Activated CD4-positive, alpha-beta T cell treated with anti-CD3 and anti-CD28 coated beads, Interleukin-2, amount 50 U/mL, for 1 hour (primary cell): ENCODE measurements at places on chromosomes 1 and 21.

DNA sequence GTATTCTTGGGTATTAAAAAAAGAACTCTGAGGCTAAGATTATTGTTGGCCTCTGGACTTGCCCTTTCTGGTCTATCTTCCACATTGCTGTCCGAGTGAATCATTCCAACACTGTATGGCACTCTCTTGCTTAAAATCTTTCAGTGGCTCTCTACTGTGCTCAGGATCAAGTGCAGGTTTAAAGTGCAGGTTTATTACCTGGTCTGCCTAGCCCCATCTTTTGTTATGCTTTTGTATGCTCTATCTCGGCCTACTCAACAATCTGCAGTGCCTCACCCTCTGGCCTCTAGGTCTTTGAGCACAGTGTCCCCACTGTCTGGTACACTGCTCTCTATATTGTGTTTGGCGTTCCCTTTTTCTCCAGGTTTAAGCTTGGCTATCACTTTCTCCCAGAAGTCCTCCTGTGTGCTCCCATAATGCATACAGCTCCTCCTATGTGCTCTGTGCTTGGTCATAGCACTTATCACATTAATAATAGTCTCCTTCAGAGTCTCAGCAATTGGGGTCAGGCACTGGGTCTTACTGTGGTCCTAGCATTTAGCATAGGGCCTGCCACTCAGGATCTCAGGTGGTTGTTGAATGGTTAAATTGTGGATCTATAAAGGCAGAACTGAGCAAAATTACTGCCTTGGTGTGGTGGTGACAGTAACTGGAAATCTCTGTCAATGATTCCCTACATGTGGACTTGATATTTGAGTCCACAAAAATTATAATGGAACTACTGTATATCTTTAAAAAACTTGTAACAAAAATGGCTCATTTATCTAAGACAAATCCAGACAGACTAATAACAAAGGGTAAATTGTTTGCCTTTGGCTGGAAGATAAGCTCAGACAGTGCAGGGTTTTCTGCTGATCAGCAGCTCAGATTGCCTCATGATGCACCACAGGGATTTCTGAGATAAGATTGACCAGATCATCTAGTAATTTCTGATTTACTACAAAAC, 10.6 kb upstream of the LDLRAD1 start:
- DNase-seq, result no peak

GRCh38 chr1:97145321-97145956, 423.9 kb downstream of the PTBP2 start:
- DNase-seq, result no peak

- no peak for DNase-seq
Measured at GRCh38 chr21:43805275-43805800, 16.0 kb downstream of the RRP1 start.

GRCh38 chr1:54121482-54122134, 31.2 kb downstream of the CDCP2 start:
- DNase-seq, result peak; percentile 65

DNA sequence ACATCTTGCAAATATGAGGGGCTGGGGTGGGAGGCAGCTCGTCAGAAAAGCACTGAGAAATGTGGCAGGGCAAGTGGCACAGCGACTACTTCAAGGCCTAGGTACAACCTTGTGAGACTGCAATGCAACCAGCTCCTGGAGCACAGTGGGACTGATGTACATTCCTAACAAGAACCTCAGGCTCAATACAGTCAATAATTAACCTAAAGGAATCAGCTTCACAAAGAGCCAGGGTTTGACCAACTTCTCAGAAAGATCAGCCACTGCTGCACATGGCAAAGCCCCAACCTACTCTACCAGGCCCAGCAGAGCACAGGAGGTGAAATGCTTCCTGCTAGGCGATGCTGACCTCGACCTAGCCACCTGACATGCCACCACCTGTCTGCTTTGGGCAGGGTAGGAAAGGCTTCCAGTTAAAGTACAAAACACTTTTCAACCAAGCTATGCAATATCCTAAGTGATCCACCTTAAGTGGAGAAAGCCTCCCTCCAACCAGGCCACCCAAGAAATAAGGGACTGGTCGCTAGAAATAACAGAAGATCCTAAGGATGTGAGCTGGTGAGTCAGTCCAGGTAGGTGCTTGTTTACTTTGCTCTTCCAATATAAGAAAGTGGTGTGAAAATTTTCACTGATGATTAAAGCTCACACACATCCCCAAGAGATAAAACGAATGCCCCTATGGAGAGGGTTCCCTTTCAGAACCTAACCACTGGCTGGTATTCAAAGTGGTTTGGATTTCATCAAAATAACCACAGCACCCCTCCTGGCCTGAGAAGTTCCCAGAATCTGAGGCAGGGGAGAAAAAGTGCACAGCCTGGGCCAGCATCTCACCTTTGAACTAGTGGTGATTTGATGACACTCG, 2.1 kb downstream of the RIPK4 start:
- no peak for DNase-seq

GRCh38 chr1:2230781-2231531, 2.8 kb downstream of the SKI start:
- peak; percentile 64 for DNase-seq

GRCh38 chr1:15132965-15133364, 20.6 kb upstream of the TMEM51 start:
- no peak for DNase-seq
